ENCODE measurements at places on chromosomes 1 and 21.

DNA sequence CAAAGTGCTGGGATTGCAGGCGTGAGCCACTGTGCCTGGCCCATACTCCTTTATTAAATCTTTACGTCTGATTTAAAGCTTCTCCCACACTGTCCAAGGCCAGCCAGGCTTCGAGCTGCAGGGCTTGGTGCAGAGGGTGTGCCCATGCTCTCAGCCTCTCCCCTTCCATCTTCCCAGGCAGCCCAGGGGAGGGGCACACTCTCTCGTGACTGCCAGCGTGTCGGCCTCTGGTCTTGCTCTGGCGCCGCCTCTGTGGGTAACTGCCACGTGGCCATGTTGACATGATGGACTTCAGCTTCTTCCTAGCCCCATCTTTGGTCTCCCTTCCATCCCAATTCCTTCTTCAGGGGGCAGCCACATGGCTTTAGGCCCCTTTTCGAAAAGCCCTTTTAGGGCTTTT, 4.7 kb downstream of the GPR137B start:
- DNase-seq, result no peak

- no peak for DNase-seq
Observed at GRCh38 chr1:245046769-245047168, 108.0 kb upstream of the KIF26B start.

- DNase-seq, result no peak
Observed at GRCh38 chr1:50860702-50861101, 99.4 kb downstream of the FAF1 start.

DNA sequence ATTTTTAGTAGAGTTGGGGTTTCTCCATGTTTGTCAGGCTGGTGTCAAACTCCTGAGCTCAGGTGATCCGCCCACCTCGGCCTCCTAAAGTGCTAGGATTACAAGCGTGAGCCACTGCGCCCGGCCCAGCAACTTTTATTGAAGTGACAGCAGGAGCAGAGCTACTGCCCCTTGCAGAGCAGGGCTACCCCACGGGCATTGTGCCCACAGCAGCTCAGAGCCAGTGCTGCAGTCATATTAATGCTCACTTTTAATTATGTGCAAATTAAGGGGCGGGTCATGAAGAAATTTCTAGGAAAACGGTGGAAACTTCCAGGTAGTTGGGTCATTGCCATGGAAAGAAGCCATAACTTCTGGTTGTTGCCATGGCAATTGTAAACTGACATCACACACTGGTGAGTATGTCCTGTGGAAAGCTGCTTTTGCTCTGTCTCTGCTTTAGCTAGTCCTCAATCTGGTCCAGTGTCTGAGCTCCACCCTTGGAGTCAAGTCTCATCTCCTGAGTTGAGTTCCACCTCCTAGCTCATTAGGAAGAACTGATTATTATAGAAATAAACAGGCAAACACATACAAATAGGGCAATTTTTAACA, 127.3 kb upstream of the ADGRL4 start:
- no peak for DNase-seq

- DNase-seq, result no peak
Observed at GRCh38 chr21:14070049-14070893, 140.5 kb downstream of the LIPI start.

- DNase-seq, result no peak
Observed at GRCh38 chr21:44907225-44907965, 13.3 kb downstream of the ITGB2 start.

- DNase-seq, result no peak
Observed at GRCh38 chr21:18249672-18250071, 5.0 kb downstream of the CHODL start.
